NCI-H187 treated with DMSO at 0.1 percent for 48 hours (cell line): ENCODE measurements at places on chromosomes 2 and 18.

GRCh38 chr2:6922201-6922656, 5.0 kb downstream of the RNF144A start:
- DNase-seq = no peak

GRCh38 chr2:152466980-152467676, 132.2 kb downstream of the FMNL2 start:
- DNase-seq = no peak

DNA sequence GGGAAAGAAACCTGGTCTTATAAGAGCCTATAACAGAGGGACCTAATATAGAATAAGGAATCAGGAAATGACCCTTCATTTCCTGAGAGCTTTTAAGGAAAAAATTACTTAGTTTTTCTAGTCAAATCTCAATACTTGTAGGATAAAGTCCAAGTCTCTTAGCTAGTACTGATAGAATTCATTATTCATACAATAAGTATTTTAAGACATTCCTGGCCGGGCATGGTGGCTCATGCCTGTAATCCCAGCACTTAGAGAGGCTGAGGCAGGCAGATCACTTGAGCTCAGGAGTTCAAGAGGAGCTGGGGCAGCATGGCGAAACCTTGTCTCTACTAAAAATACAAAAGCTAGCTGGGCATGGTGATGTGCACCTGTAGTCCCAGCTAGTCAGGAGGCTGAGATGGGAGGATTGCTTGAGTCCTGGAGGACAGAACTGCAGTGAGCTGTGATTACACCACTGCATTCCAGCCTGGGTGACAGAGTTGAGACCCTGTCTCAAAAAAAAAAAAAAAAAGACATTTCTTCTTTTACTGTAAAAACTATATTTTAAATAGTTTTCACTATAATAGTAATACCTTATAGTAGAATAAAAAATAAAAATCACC, 3.2 kb downstream of the RAB3GAP1 start:
- DNase-seq = no peak

GRCh38 chr18:56538746-56539145, 99.6 kb downstream of the TXNL1 start:
- DNase-seq = no peak

DNA sequence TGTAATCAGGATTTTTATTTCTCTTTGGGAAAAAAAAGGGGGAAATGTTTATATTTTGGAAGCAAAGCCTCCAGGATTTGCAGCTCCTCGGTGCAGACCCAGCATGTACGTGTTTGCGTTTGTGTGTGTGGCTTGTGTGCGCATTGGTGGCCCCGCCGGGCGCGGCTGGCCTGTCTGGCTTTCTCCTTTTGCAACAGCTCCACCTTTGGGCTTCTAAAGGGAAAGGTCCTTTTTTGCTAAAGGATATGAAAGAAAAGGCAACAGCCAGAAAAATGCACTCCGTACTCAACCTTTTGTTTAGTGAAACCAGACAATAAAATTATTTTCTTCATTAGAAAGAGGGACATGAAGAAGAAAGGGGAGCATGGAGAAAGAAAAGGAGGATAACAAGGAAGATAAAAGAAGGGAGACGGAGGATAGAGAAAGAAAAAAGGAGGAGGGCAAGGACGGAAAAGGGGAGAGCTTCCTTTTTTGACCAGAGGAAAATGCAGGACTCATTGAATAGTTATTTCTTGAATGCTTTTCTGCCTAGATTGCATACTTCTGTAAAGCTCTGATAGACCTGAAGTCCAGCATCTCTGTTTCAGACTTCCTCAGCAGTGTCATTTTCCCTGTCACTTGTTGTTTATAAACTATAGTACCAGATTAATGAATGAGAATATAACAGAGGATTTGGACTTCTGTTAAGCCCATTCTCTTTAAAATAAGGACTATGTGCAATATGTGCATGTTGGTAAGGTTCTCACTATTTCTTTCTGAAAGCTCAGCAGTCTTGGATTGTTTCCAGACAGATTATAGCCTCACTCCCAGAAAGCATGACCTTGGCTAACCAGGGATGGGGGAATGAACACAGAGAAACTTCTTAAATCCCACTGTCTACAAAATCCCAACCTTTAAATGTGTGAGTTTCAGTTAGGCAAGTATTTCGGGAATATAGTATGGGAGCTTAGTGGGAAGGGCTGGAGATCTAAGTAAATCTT, 563.1 kb upstream of the PIK3C3 start:
- peak; percentile 26 for DNase-seq

- DNase-seq = peak; percentile 98
These were observed 72.6 kb upstream of the STPG4 start for GRCh38 chr2:47227532-47228279.

GRCh38 chr2:46356991-46357390, 59.8 kb downstream of the EPAS1 start:
- DNase-seq = no peak

- no peak for DNase-seq
These were observed 1.7 kb downstream of the SIX3 start for GRCh38 chr2:44943031-44943692.

DNA sequence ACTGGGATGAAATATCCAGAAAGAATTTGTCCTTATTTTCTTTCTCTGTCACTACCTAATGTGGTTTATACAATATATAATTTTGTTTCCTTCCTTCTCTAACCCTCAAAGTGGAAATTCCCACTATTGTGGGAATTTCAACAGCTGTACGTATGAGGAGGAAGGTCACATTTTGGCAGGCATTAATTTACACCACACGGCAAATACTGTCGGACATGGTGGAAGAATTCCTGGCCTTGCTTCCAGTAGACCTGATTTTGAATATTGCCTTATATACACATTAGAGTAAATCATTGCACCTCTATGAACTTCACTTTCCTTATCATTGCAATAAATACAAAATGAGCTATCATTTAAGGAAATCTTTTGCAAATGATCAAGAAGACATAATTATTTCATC, 358.1 kb upstream of the ETAA1 start:
- no peak for DNase-seq

- no peak for DNase-seq
These were observed 198.9 kb downstream of the ADCYAP1 start for GRCh38 chr18:1103537-1103936.

- no peak for DNase-seq
These were observed 453.3 kb downstream of the TXNL1 start for GRCh38 chr18:56185126-56185525.

GRCh38 chr2:36246320-36246990, 109.1 kb upstream of the CRIM1 start:
- DNase-seq = no peak

DNA sequence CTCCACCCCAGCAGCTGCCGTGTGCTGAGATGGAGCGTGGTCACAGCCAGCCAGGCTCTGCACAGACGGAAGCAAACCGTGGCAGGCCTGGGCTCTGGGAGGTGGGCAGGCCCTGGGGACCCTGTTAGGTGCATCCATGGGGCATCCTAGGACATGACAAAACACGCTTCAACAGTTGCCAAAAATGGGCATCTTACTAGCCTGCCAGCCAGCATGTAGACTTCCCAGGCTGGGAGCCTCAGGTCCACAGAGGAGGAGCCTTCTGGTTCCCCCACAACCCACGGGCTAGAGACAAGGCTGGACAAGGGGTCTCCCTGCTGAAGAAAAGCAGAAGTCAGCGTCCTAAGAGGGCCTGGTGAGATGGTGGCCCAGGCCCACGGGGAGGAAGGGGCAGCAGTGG, 139.5 kb downstream of the HDAC4 start:
- no peak for DNase-seq

- DNase-seq = no peak
These were observed 1.0 kb downstream of the IRS1 start for GRCh38 chr2:226798422-226799210.

DNA sequence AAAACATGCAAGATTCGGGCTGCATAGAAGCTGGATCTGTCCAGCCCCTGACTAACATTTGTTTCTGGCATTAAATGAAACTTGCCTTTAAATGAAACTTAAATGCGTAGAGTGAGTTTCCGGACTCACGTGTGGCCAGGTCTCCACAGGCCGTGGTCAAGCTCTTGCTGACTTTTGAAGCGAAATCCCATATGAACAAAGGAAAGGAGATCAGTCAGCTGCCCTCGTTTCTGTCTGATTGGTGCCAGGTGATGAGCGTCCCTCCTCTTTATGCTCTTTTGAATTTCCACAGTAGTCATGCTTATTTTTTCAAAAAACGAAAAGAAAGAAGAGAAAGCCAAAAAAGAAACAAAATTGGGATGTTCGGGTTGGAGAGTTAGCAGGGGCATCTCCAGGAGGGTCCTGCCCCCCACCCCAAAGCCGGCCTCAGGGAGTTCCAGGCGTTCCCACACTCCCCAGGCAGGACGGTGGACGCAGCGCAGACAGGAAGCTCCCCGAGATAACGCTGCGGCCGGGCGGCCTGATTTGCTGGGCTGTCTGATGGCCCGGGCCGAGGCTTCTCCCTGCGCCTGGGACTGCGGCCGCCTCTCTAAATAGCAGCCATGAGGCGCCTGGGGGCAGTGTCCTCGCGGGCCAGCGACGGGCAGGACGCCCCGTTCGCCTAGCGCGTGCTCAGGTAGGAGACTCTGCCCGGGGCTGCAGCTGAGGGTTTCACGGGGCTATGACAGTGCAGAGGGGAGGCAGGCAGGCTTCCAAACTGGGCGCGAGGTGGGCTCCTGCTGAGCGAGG, at the start of gene COLEC11:
COLEC11 (plus strand) TSS at position 620 of the 789 bp plus-strand sequence. CDS start 9,229 bp downstream, outside the sequence.
- DNase-seq = no peak

- DNase-seq = peak; percentile 15
These were observed 146.5 kb downstream of the SH3BP4 start for GRCh38 chr2:235098269-235098668.

DNA sequence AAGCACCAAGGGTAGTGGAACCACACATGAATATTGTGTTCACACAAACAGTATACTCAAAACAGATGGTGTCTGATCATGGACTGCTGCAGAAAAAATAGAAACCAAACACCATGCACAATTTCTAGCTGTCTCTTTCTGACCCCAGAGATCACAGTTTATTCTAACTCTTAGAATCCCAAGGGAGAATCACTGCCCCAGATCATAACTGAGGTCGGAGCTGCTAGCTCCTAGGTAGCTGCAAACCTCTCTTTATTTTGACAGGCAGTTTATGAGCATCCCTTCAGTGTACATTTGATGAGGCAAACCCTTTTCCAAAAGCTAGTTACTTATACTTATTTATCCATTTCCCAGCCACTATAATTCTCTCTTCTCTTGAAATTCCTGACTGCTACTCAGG, 439.1 kb upstream of the HNMT start:
- no peak for DNase-seq

DNA sequence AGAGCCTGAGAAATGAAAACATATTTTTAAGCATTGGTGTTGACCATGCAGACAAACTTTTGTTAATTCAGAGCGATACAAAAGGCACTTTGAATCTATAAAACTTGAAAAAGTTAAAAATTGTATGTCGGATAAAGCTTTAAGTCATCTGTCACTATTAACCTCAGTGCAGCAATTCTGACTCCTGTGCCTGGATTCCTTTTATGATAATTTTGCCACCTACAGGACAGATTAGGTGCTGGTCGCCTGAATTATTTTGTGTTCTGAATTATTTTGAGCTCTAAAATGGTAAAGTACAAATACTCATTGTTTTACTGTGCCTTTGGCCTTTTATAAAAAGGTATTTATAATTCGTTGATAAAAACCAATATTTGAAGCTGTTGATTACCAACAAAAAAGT, 19.4 kb upstream of the RNF138 start:
- DNase-seq = no peak

GRCh38 chr2:96423291-96423690, 81.9 kb downstream of the NEURL3 start:
- no peak for DNase-seq

DNA sequence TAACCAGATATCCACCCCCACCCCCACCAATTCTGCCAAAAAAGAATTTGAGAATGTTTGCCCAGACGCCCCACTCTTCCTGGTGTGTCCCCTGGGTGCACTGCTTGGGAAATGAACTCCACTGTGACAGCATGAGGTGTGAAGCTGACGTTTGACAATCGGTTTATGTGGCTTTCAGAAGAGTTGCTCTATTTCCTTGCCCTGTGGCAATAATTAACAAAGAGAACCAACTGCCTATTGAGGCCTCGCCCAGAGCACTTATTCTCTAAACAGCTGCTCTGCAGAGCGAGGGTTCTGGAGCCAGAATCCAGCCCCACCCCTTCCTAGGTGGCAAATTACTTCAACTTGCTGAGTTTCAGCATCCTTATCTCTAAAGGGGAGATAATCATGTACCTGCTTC, 115.8 kb upstream of the SIX3 start:
- no peak for DNase-seq

- DNase-seq = no peak
These were observed 237.5 kb downstream of the EPHA4 start for GRCh38 chr2:221334481-221335218.

- DNase-seq = no peak
These were observed 148.5 kb upstream of the SATB2 start for GRCh38 chr2:199606193-199606780.

DNA sequence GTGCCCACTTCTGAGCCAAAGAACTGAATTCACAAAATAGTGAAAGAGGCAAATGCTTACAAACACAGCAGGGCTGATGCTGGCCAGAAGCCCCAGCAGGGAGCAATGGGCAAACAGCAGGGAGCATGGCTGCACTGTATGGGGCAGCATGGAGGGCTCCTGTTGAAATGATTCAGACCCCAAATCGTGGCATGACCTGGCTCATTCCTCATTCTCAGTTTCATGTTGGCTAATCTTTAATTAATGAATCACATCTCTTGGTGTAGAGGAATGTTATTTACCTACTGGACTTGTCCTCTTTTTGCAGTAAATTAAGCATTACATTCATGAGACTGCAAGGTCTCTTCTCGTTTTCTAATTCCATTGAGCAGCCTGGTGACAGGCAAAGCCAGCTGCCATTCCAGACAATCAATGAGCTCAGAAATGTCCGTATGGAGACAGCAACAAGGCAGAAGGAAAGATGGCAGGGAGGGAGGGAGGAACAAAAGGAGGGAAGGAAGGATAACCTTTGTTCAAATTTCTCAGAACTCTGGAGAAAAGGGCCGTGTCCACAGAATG, 84.9 kb upstream of the ST8SIA3 start:
- DNase-seq = no peak

DNA sequence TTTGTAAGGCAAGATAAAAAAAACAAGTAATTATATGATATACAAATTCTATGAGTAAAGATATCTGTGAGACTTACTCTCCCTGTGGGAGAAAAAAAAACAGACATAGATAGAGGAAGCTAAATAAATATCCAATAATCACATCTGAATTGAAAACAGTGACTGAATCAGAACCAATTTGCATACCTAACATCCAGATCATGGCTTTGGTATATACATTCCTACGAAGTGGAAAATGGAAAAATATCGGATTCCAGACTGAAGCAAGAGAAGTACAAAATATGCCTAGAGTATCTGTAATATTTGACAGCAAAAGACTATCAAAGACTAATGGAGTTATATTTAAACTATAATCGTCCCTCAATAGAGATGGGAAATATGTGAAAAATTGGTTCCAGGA, 1108.1 kb upstream of the CHAC2 start:
- DNase-seq = no peak
